ENCODE measurements at places on chromosomes 11 and 22.

DNA sequence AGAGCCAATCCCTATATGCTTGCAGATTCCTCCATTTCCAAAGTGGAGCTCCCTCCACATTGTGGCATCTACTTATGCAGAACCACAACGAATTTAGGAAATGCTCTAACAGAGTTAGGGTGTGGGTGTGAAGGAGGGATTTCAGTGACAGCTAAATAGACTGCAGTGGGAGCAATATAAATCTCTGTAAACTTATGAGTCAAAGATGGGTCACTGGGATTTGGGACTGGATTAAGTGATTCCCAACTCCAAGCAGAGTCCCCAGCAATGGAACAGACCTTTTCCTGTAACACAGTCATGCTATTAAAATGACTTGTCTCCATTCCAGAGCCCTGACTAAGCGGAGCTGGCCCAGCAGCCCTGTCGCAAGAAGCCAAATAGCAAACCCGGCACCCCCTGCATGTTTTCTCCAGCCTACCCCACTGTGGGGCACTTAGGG, 36.6 kb downstream of the RPL27A start:
- DNase-seq = no peak

DNA sequence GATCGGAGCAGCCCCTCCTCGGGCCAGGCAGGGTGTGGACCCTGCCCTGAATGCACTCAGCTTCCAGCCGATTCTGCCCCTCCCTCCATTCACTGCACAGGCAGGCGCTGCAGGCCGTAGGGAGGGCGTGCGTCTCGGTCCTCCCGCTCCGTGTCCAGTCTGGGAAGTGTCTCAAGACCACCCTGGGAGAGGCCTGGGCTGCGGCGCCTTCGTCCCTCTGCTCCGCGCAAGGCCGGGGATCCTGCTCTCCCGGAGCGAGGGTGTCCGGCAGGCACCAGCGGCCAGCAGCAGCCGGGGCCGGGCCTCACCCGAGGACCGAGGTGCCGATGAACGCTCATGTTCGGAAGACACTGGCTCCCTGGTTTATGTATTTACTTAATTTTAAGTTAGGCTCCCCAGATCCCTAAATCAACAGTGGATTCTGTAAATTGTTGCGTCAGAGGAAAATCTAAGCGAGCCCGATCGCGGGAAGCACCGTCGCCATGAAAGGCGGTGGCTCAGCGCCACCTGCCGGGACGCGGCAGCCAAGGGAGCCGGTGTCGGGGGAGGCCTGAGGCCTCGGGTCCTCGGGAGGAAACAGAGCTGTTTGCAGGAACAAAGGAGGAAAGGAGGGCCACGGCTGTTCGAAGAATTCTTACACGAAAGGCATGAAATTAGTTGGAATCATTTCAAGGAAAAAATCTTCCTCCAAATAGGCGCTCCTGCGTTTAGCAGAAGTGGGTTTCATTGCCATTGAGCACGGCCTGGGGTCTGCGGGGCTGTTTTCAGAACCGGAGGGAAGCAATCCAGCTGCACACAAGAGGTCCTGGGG, 195.3 kb downstream of the BRD1 start:
- DNase-seq = peak; percentile 73

DNA sequence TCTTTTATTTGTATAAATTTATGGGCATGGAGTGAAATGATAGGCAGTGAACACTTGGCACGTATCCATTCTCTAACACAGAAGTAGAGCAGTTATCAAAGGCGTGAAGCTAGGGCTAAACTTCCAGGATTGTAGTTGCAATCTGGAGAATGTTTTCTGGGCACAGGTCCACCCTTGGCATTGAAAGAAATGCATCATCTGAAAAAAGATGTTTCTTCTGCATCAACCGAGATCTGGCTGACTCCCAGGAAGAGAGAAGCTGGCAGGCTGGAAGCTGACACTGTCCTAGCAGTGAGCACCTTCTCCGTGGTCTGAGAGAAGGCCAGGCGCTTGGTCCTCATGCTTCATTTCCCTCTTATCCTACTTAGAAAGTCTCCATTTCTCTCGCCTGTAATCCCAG, 600.0 kb downstream of the BRD1 start:
- DNase-seq = no peak

DNA sequence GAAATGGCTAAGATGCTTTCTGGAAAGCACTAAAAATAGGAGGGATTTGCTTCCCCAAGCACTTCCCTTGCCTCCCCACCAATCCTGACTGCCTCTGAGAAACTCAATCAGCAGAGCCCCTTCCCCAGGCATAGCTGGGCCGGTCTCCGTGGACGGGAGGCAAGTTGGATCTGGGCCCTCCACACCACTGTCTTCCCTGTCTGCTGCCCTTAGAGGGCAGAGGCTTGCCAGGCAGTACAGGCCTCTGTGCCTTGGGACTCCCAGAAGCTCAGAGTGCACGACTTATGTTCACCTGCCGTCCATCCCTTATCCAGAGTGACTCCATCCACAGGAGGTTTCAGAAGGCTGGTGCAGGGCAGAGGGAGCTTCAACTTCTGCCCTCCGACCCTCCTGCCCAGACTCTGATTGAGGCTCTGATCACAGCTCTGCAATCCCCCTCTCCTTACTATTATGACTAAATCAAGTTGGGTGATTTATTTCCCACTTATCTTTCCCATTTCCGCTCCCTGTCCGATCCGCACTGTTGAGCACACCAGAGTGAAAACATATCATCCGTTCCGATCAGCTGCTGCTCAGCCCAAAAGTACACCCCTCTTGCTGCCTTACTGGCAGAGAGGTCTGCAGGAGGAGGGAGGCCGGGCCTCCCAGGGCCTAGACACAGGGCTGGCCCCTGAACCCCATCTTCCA, 71.8 kb downstream of the DSCAML1 start:
- peak; percentile 56 for DNase-seq

DNA sequence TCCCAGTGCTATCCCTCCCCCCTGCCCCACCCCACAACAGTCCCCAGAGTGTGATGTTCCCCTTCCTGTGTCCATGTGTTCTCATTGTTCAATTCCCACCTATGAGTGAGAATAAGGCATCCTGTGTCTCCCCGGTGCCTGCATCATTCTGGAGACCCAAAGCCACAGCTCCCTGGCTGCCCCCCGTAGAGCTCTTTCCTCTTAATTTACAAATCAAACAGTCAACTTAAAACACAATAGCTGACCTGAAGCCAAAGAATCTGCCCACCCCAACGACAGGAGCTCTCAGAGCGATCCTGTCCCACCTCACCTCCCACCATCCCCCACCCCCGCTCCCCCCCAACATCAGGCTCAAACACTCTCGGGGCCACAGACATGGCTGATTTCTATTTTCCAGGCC, 558.3 kb downstream of the BRD1 start:
- DNase-seq = no peak

- DNase-seq = no peak
Measured at GRCh38 chr11:31237819-31238760, 131.4 kb downstream of the DCDC1 start.

- DNase-seq = no peak
Measured at GRCh38 chr22:20131859-20132685, 468 bp downstream of the ZDHHC8 start.

GRCh38 chr11:42996421-42997307, 315.1 kb upstream of the API5 start:
- DNase-seq = no peak

DNA sequence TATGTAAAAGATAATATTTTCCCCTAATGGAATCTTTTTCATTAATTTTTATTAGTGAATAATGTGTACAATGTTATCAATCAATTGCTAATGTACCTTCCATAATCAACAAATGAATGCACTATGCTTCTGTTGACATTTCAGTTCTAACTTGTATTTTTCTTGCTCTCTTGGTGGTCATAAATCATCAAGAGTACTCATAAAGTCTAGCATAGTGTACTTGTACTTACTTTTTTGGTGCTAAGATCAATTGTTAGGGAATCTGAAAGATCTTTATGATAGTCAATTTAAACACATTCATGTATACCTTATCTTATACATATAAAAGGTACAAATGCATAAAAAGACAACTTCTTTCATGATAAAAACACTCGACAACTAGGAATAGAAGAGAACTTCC, 10.5 kb downstream of the ENTHD1 start:
- no peak for DNase-seq

- DNase-seq = peak; percentile 10
Measured at GRCh38 chr22:33209930-33210784, 152.0 kb upstream of the SYN3 start.

DNA sequence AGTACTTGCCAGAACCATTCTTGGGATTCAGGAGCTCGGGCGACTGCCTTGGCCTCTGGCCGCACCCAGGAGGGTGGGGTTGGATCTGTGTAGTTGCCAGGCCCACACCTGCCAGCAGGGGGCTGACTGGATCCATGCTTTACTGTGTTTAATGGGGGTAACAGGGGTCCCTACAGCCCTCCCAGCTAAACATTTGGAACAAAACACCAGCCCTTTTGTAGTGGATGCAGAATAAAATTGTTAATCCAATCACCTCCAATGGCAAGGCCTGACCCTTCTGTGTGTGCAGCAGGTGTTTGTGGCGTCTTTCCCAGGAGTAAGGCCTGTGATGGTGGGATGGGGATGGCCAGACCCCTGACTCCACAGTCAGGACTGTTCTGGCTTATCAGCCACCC, 22.5 kb downstream of the SUN2 start:
- DNase-seq = peak; percentile 64

GRCh38 chr11:101553891-101554292, 29.9 kb downstream of the TRPC6 start:
- DNase-seq = no peak

Measured in SHP77 treated with DMSO at 0.1 percent for 48 hours (cell line).